ENCODE measurements at places on chromosomes 6 and 20.
A peak's percentile ranks its signal among the peaks of the same experiment; 100 is the strongest.

DNA sequence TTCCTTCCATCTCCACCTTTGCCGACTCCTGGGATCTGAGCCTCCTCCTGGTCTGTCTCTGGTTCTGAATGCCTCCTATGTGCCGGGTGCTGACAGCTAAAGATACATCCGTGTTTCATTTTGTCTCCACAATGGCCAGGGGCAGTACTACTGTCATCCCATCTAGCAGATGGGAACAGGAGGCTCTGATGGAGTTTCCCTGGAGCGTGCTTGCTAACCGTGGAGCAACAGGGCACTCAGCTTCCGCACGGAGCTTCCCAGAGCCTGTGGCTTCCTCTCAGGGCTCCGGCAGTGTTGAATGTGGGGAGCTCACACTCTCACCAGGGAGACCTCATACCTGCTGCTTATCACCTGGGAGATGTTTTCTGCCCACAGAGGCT, 11.9 kb upstream of the NPBWR2 start:
- H3K4me1 ChIP-seq = peaks cover 4% of the 10 kb centered on the region
- H3K27me3 ChIP-seq = peaks cover 17% of the 10 kb centered on the region
- H3K36me3 ChIP-seq = no peaks in the 10 kb centered on the region
- DNase-seq = no peak
- no peak overlapping the region for H3K27ac ChIP-seq

- DNase-seq = peak; percentile 26
- peaks cover 12% of the 10 kb centered on the region for H3K4me1 ChIP-seq
- H3K27ac ChIP-seq = no peak overlapping the region
- H3K4me3 ChIP-seq = no peak overlapping the region
- no peaks in the 10 kb centered on the region for H3K27me3 ChIP-seq
Observed at GRCh38 chr6:143513410-143513809, 1.9 kb upstream of the FUCA2 start.

- H3K4me1 ChIP-seq = no peaks in the 10 kb centered on the region
- no peak overlapping the region for H3K27ac ChIP-seq
- DNase-seq = no peak
- no peaks in the 10 kb centered on the region for H3K36me3 ChIP-seq
- no peaks in the 10 kb centered on the region for H3K27me3 ChIP-seq
Observed at GRCh38 chr6:77910826-77911225, 258.0 kb downstream of the MEI4 start.

DNA sequence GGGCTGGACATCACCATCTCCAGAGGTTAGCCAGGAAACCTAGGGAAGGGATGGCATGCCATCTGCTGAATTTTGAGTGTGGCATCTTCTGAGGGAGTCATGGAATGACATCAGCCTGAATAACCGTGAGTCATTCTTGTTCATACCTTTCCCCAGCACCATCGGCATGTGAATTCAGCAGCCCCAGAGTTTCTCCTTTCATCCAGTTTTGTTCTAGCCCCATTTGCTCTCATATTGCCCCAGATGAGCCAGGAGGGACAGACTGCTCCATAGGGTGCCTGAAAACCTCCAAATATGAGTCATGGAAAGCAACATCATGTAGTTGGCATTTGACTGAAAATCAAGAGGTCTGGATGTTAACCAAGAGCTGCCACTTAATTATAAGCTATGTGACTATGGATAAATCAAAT, 219.2 kb upstream of the SGK1 start:
- H3K4me3 ChIP-seq = no peak overlapping the region
- no peak for DNase-seq
- H3K36me3 ChIP-seq = no peaks in the 10 kb centered on the region
- no peaks in the 10 kb centered on the region for H3K4me1 ChIP-seq
- H3K27me3 ChIP-seq = no peaks in the 10 kb centered on the region

DNA sequence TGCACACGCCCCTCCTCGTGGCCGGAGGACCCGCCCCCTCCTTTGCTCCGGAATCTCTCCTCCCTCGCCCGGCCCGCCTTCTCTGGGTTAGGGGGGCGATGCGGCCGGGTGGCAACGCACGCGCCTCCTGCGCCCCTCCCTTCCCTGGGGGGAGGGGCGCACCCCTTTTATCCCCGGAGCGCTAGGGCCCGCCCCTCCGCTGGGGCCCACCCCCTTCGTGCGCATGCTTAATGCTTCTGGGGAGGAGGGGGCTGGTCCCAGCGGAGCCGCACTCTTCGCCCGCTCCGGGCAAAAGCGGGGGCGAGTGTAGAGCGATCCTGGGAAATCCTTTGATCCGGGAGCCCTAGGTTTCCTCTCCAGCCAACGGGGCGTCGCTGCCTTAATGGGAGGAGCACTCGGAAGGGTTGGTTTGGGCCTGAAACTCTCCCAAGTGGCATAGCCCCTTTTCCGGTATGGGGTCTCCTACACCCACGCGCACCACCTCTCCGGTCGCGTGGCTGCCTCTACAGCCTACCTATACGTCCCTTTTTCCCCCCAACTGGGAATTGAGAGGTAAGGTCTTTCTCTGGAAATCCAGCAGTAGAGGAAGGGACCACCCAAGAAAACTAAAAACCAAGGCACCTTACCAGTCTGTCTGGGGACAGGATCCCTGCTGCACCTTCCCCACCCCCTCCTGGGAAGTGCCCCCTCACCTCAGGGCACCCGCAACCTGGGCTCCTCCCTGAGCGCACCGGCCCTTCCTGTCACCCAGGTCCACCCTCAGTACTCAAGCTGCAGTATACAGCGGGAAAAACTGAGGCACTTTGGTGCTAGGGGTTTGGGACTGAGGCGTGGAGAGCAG, 2.1 kb downstream of the SOX12 start:
- DNase-seq = peak; percentile 96
- no peaks in the 10 kb centered on the region for H3K36me3 ChIP-seq
- H3K27ac ChIP-seq = peak overlapping the region; percentile 79
- H3K4me3 ChIP-seq = peak overlapping the region; percentile 61

DNA sequence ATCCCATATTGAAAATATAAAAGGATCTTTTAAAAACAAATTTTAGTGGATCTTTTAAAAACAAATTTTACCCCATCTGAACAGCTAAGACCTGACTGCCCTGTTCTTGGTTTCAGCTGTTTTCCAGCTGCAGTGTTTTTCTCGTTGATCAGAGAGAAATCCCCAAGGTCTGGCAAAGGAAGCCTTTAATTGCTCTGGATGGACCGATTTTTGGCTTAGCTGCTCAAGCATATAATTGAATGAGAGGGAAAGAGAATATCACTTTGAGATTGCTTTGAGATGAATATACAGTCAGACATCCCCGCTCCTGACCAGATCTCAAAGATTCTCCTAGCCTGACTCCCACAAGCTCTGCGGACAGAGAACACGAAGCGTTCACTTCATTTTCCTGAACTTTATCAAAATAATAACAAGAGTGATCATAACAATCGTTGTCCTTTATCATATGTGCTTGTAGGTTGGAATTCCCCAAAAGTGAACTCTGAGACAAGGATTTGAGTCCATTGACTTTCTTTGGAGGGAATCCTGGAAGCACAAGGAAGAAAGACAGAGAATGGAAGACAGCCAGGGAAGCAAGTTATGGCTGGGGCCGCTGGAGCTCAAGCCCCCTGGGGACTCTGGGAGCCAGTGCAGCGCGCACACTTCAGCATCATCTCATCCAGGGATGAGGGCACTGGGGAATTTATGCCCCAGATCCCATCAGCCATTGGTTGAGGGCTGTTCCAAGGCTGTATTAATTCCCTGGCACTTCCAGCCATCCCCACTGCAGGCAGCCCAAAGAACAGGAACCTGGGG, 101.3 kb downstream of the SNX5 start:
- H3K36me3 ChIP-seq = no peaks in the 10 kb centered on the region
- H3K27me3 ChIP-seq = no peaks in the 10 kb centered on the region
- peaks cover 25% of the 10 kb centered on the region for H3K4me1 ChIP-seq

DNA sequence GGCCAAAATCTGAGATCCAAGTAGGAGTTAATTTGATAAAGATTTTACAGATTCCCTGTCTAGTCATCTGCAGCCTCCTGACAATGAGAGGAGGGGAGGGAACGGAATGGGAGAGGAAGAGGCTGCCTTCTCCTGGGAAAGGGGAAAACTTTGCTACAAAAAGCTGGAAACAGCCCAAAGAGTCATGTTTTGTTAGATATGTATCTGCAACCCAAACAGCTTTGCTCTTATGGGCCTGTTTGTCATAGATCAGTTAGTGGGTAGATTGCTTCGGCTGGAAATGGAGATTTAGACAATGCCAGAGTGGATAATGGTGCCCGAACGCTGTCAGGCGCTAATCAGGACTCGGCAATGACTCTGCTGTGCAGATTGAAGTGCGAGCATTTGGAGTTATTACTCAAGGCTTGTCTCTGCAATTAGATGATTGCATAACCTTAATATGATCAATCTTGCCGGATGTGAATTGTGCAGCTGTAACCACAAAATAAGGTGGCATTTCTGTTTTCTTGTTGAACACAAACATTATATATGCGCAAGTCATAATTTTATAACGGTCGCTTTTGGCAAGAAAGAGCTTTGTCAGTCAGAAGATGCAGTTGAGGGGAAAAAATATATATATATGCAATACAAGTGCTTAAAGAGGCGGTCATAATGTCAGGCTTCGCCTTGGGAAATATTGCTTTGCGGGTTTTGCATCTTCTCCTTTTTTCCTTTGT, 92.4 kb upstream of the MAFB start:
- H3K4me3 ChIP-seq = no peak overlapping the region
- H3K36me3 ChIP-seq = no peaks in the 10 kb centered on the region
- DNase-seq = no peak
- no peaks in the 10 kb centered on the region for H3K4me1 ChIP-seq
- no peak overlapping the region for H3K27ac ChIP-seq

DNA sequence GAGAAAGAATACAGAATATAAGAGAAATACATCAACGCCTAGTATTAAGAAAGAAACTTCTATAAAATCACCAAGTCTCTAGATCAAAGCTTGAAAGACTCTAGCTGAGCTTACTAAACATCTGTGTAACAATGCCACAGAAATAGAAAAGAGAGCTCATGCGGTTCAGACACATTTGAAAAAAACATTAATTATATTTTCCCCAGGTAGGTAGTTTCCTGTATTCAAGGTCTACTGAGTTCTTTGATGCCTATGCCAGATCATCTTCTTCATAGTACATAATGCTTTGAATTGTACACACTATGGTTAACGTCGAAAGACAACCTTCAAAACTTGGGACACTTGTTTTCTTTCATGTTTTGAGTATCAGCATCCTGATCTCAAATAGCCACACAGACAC, 11.3 kb downstream of the MOXD1 start:
- H3K27ac ChIP-seq = no peak overlapping the region
- H3K4me1 ChIP-seq = no peaks in the 10 kb centered on the region
- no peak for DNase-seq
- H3K36me3 ChIP-seq = no peaks in the 10 kb centered on the region
- no peaks in the 10 kb centered on the region for H3K27me3 ChIP-seq
- no peak overlapping the region for H3K4me3 ChIP-seq

DNA sequence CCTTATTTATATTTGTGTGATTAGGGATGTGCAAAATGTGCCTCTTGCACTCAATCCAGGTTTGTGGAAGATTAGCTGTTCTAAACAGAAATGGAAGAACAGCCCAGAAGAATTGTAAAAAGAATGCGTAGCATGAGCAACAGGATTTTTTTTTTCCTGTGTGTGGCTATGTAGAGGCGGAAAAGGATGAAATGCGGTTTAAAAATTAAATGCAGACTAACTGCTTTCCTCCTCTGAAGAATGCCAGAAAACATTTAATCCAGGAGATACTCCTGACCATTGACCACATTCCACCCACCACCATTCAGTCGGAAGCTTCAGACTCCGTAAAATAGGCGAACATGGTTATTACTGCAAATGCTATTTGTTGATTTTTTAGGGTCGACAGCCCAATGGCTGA, 83.4 kb downstream of the BMP6 start:
- no peaks in the 10 kb centered on the region for H3K36me3 ChIP-seq
- no peak overlapping the region for H3K4me3 ChIP-seq

GRCh38 chr6:54071821-54072340, 39.4 kb upstream of the MLIP start:
- no peak overlapping the region for H3K4me3 ChIP-seq
- no peaks in the 10 kb centered on the region for H3K27me3 ChIP-seq
- H3K36me3 ChIP-seq = no peaks in the 10 kb centered on the region
- DNase-seq = no peak
- H3K4me1 ChIP-seq = no peaks in the 10 kb centered on the region
- H3K27ac ChIP-seq = no peak overlapping the region

- H3K4me3 ChIP-seq = no peak overlapping the region
- peak overlapping the region; percentile 75 for H3K27ac ChIP-seq
- H3K36me3 ChIP-seq = no peaks in the 10 kb centered on the region
- peaks cover 4% of the 10 kb centered on the region for H3K4me1 ChIP-seq
Observed at GRCh38 chr6:73665686-73666319, 12.0 kb upstream of the SLC17A5 start.

GRCh38 chr20:32972181-32973076, 31.8 kb downstream of the SUN5 start:
- H3K4me1 ChIP-seq = peaks cover 7% of the 10 kb centered on the region
- no peaks in the 10 kb centered on the region for H3K27me3 ChIP-seq
- H3K27ac ChIP-seq = no peak overlapping the region
- DNase-seq = no peak
- H3K4me3 ChIP-seq = no peak overlapping the region
- no peaks in the 10 kb centered on the region for H3K36me3 ChIP-seq

- no peaks in the 10 kb centered on the region for H3K27me3 ChIP-seq
- peaks cover 46% of the 10 kb centered on the region for H3K4me1 ChIP-seq
- no peak overlapping the region for H3K4me3 ChIP-seq
- DNase-seq = no peak
- H3K27ac ChIP-seq = no peak overlapping the region
Observed at GRCh38 chr6:159985296-159985945, 16.5 kb downstream of the IGF2R start.

DNA sequence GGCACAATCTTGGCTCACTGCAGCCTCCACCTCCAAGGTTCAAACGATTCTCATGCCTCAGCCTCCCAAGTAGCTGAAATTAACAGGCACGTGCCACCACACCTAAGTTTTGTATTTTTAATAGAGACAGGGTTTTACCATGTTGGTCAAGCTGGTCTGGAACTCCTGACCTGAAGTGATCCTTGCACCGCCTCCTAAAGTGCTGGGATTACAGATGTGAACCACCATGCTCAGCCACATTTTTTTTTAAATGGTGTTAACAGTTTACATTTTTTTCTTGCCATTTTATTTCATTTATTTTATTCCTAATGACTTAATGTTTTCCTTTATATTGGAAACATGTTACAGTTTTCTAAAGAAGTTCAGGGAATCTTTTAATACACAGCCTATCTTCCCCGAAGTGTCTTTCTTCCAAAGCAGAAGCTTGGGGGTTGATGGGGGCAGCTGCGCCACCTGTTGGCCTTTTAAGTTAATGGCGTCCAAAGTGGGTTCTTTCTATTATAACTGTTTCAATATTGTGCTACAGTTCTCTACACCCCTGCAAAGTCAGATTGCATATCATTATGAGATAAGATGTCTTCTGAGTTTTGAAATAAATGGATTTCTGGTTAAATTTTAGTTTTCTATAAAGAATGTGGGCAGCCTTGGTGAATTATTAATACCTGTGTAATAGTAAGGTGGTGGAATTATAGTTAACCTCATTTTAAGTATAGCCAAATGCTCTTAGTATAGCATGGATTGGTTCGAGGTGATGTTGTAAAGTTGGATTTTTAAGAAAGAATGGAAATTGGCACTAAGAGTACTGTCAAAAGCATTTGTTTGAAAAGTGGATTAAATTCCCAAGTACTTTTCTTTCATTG, 42.0 kb upstream of the PLCG1 start:
- peaks cover 6% of the 10 kb centered on the region for H3K4me1 ChIP-seq
- no peak overlapping the region for H3K27ac ChIP-seq

Data from hepatocyte (in vitro differentiated cells).